CD4-positive, alpha-beta T cell (primary cell): ENCODE measurements at places on chromosomes 1 and 21.

GRCh38 chr21:36981977-36982700 lies 15.7 kb upstream of the HLCS start:
- DNase-seq: no peak
- no peak overlapping the region for H3K4me3 ChIP-seq
- peaks cover 20% of the 10 kb centered on the region for H3K4me1 ChIP-seq
- H3K36me3 ChIP-seq: no peaks in the 10 kb centered on the region
- no peaks in the 10 kb centered on the region for H3K27me3 ChIP-seq

GRCh38 chr1:24892188-24893153 lies 37.6 kb downstream of the RUNX3 start:
- no peaks in the 10 kb centered on the region for H3K27me3 ChIP-seq
- no peak overlapping the region for H3K27ac ChIP-seq
- DNase-seq: no peak
- H3K4me3 ChIP-seq: no peak overlapping the region

DNA sequence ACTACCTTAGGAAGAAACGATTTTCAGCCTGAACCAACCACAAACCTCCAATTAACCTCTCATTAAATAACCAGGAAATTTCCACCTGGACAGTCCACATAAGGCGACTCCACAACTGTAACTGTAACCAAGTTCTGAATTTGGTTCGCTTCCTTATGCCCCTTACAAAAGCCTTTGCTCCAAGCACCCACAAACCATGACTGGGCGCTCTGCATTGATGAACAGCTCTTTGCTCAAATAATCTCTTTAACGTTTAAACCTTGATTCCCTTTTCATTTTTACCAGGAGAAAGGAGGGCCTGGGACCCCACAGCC lies 38.2 kb upstream of the ZNF124 start:
- H3K27ac ChIP-seq: peak overlapping the region; percentile 63
- peaks cover 9% of the 10 kb centered on the region for H3K36me3 ChIP-seq
- peak overlapping the region; percentile 79 for H3K4me3 ChIP-seq
- DNase-seq: no peak
- peaks cover 44% of the 10 kb centered on the region for H3K4me1 ChIP-seq

- DNase-seq: no peak
- no peaks in the 10 kb centered on the region for H3K27me3 ChIP-seq
- peaks cover 22% of the 10 kb centered on the region for H3K4me1 ChIP-seq
These were observed 17.6 kb downstream of the PCNX2 start for GRCh38 chr1:233277637-233278606.

GRCh38 chr21:28953247-28953646 lies 39.4 kb downstream of the LTN1 start:
- no peaks in the 10 kb centered on the region for H3K4me1 ChIP-seq
- DNase-seq: no peak
- peaks cover 64% of the 10 kb centered on the region for H3K36me3 ChIP-seq
- no peak overlapping the region for H3K27ac ChIP-seq
- no peak overlapping the region for H3K4me3 ChIP-seq

DNA sequence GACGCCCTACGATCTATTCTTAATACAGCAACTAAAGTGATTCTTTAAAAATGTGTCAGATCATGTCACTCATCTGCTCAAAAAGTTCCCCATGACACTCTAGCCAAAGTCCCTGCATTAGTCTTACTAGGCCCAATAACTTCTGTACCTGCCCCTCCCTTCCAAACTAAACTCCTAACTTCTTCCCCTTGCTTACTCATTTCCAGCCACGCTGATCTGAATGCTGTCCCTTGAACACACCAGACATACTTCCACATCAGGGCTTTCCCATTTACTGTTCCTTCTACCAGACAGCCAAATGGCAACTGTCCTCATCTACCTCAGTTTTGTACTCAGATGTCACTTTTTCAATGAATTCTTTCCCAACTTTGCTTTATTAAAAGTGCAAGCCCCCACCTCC lies 1.2 kb downstream of the PPT1 start:
- no peaks in the 10 kb centered on the region for H3K27me3 ChIP-seq
- H3K36me3 ChIP-seq: peaks cover 11% of the 10 kb centered on the region
- H3K4me1 ChIP-seq: peaks cover 17% of the 10 kb centered on the region
- H3K4me3 ChIP-seq: no peak overlapping the region
- DNase-seq: no peak

- no peak overlapping the region for H3K4me3 ChIP-seq
- no peak overlapping the region for H3K27ac ChIP-seq
- no peaks in the 10 kb centered on the region for H3K4me1 ChIP-seq
- H3K27me3 ChIP-seq: no peaks in the 10 kb centered on the region
- H3K36me3 ChIP-seq: no peaks in the 10 kb centered on the region
These were observed 136.9 kb upstream of the KIAA1614 start for GRCh38 chr1:180775801-180776200.

- DNase-seq: no peak
- H3K36me3 ChIP-seq: peaks cover 23% of the 10 kb centered on the region
- no peak overlapping the region for H3K4me3 ChIP-seq
- no peaks in the 10 kb centered on the region for H3K4me1 ChIP-seq
These were observed 19.0 kb downstream of the PARS2 start for GRCh38 chr1:54745274-54745673.

DNA sequence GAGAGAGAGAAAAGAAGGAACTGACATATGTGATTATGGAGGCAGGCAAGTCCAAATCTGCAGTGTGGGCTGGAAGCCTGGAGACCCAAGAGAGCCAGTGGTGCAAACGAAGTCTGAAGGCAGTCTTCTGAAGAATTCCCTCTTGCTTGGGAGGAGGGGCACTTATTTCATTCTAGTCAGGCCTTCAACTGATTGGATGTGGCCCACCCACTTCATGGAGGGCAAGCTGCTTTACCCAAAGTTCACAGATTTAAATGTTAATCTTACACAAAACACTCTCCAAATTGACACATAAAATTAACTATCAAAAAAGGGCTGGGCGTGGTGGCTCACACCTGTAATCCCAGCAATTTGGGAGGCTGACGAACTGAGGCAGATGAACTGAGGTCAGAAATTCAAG lies 103.5 kb upstream of the RAB3GAP2 start:
- no peak overlapping the region for H3K27ac ChIP-seq
- DNase-seq: no peak
- H3K4me3 ChIP-seq: no peak overlapping the region
- H3K27me3 ChIP-seq: no peaks in the 10 kb centered on the region
- H3K4me1 ChIP-seq: no peaks in the 10 kb centered on the region
- no peaks in the 10 kb centered on the region for H3K36me3 ChIP-seq

GRCh38 chr1:60563777-60564535 lies 490.4 kb upstream of the C1orf87 start:
- H3K27ac ChIP-seq: no peak overlapping the region
- H3K4me1 ChIP-seq: no peaks in the 10 kb centered on the region
- no peaks in the 10 kb centered on the region for H3K27me3 ChIP-seq
- no peak for DNase-seq
- no peak overlapping the region for H3K4me3 ChIP-seq

GRCh38 chr1:209823143-209824041 lies 4.4 kb upstream of the UTP25 start:
- no peak overlapping the region for H3K27ac ChIP-seq
- H3K4me3 ChIP-seq: no peak overlapping the region
- peaks cover 18% of the 10 kb centered on the region for H3K4me1 ChIP-seq
- no peaks in the 10 kb centered on the region for H3K36me3 ChIP-seq
- no peak for DNase-seq
- peaks cover 7% of the 10 kb centered on the region for H3K27me3 ChIP-seq

GRCh38 chr1:2215329-2215728 lies 12.8 kb upstream of the SKI start:
- H3K4me1 ChIP-seq: peaks cover 22% of the 10 kb centered on the region
- H3K36me3 ChIP-seq: no peaks in the 10 kb centered on the region
- no peaks in the 10 kb centered on the region for H3K27me3 ChIP-seq
- DNase-seq: no peak
- no peak overlapping the region for H3K4me3 ChIP-seq
- no peak overlapping the region for H3K27ac ChIP-seq

DNA sequence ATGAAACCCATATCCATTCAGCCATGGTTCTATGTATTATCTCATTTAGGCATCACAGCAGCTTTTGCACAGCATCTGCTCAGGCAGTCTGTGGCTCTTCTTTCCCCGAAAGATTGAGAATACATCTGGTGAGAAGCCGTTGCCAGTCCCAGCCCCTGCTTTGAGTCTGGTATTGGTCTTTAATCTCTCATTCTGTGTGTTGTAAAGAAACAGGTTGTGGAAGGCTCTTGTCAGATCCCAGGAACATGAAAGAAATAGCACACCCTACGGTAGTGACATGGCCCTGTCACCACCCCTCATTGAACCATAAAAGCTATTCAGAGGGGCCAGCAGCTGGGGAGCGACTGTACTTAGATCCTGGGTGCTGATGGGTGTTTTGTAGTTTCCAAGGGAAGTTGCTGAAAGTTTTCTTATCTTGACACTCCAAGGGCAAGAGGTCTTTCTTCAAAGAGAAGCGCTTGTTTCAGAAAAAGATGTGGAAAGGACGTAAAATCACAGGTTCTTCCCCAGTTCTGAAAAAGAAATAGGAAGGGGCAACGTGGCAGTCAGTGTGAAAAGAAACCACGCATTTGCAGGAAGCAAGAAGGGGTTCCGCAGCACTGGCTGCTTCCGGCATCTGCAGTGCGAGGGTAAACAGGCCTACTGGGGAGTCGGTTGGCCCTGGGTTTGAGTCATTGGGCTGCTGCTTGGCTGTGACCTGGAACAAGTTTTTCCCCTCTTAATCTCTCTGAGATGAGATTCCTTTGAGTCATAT lies 145.0 kb downstream of the DHRS3 start:
- peak overlapping the region; percentile 59 for H3K27ac ChIP-seq
- H3K4me1 ChIP-seq: peaks cover 47% of the 10 kb centered on the region
- H3K4me3 ChIP-seq: peak overlapping the region; percentile 24
- DNase-seq: peak; percentile 65

- H3K27me3 ChIP-seq: no peaks in the 10 kb centered on the region
- H3K4me1 ChIP-seq: no peaks in the 10 kb centered on the region
- no peak overlapping the region for H3K4me3 ChIP-seq
These were observed 173.2 kb downstream of the SMYD3 start for GRCh38 chr1:246333855-246334254.

DNA sequence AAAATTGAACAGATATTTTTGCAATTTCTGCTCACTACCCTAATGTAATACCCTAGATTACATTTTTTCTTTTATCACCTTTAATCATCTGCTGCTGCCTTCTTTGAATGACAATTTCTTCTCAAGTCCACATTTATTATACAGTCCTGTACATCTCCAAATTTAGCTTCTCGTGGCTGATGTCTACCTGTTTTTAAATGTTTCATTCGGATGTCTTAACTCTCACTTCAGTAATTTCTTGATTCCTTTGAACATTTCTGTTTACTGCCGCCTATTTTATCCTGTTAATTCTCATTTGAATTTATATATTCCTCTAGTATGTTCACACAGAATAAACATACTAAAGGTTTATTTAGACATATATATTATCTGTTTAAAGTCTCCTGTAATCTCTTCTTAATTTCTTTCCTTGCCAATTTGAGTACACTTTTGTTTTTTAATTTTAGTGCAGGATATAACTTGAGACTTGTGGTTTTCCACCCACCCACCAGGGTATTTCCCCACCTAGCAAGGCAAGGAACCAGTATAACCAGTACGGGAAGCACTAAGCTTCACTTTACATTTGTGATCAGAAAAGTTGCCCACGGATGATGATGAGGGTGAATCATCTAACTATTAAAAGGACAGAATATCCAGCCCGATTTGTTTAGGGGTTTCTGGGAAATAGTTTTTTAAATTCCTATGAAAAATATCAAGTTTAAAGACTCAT lies 12.7 kb downstream of the INSL5 start:
- no peaks in the 10 kb centered on the region for H3K27me3 ChIP-seq
- no peaks in the 10 kb centered on the region for H3K36me3 ChIP-seq
- no peak overlapping the region for H3K4me3 ChIP-seq
- no peak for DNase-seq
- H3K27ac ChIP-seq: no peak overlapping the region

GRCh38 chr1:241696815-241697639 lies 44.9 kb downstream of the WDR64 start:
- H3K4me3 ChIP-seq: no peak overlapping the region
- no peaks in the 10 kb centered on the region for H3K36me3 ChIP-seq
- no peaks in the 10 kb centered on the region for H3K4me1 ChIP-seq
- no peak for DNase-seq
- H3K27ac ChIP-seq: no peak overlapping the region

- H3K4me3 ChIP-seq: no peak overlapping the region
- H3K36me3 ChIP-seq: peaks cover 77% of the 10 kb centered on the region
- H3K27me3 ChIP-seq: no peaks in the 10 kb centered on the region
- peaks cover 5% of the 10 kb centered on the region for H3K4me1 ChIP-seq
- no peak overlapping the region for H3K27ac ChIP-seq
These were observed 61.1 kb upstream of the GPR88 start for GRCh38 chr1:100476735-100477290.

- no peaks in the 10 kb centered on the region for H3K4me1 ChIP-seq
- no peaks in the 10 kb centered on the region for H3K36me3 ChIP-seq
- H3K27me3 ChIP-seq: peaks cover 2% of the 10 kb centered on the region
- H3K4me3 ChIP-seq: no peak overlapping the region
- no peak for DNase-seq
These were observed 107.6 kb upstream of the NFIA start for GRCh38 chr1:60974524-60975372.

DNA sequence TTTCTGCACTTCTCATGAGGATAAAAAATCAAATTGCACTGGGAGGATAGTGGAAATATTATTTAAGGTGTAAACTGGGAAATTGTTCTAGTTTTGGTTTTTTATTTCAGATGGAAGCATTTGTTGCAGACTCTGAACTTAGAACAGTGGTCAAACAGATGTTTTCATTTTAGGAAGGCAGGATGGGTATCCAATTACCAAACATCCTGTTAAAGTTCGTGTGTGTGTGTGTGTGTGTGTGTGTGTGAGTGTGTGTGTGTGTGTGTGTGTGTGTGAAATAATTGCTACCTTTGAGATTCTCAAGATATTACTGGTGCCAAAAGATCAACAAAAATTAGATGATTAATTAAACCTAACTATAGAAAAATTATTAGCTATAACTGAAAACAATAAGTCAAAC lies 24.3 kb upstream of the DUSP10 start:
- no peaks in the 10 kb centered on the region for H3K36me3 ChIP-seq
- DNase-seq: no peak
- no peak overlapping the region for H3K27ac ChIP-seq
- H3K4me3 ChIP-seq: no peak overlapping the region

DNA sequence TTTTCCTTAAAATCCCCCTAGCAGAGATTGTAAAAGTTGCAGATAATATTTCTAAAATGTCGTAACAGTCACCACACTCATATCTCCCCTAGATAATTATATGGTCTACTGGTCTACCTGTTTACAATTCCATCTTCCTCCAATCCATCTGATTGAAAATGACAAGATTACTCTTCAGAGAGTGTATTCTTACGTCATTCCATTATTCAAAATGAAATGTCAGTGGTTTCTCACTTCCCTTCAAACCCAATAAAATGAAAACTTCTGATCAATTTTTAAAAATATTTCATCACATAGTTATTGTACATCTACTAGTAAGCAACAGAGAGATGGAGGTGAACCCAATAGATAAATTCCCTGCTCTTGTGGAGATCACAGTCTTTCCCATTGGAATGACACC lies 202.2 kb upstream of the C8B start:
- H3K4me3 ChIP-seq: no peak overlapping the region
- H3K27me3 ChIP-seq: no peaks in the 10 kb centered on the region
- H3K4me1 ChIP-seq: no peaks in the 10 kb centered on the region
- no peak overlapping the region for H3K27ac ChIP-seq
- H3K36me3 ChIP-seq: no peaks in the 10 kb centered on the region
- no peak for DNase-seq
